ENCODE measurements at places on chromosomes 13 and 19.

- no peak for DNase-seq
Observed at GRCh38 chr19:5826531-5827341, 12.8 kb downstream of the FUT6 start.

DNA sequence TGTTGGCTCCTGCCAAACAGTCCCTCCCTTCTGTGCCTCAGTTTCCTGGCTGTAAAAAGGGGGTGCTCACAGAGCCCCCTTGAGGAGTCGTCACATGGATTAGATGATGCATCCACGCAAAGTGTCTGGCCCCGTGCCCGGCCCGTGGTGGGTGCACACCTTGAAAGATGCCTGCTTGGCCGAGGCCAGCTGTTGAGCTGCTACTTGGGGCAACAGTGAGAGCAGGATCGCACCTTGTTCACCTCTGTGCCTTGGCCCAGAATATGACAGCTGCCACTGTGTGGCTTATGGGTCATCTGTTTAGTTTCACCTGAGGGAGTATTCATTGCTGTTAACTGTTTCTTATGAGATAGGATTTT is 17.7 kb downstream of the CRTC1 start:
- DNase-seq, result no peak

- no peak for DNase-seq
Observed at GRCh38 chr13:38372820-38373383, 23.3 kb downstream of the UFM1 start.

GRCh38 chr13:113654591-113655345 is 3.2 kb downstream of the ATP4B start:
- no peak for DNase-seq

GRCh38 chr19:5398693-5399057 is 56.5 kb upstream of the ZNRF4 start:
- DNase-seq, result no peak

DNA sequence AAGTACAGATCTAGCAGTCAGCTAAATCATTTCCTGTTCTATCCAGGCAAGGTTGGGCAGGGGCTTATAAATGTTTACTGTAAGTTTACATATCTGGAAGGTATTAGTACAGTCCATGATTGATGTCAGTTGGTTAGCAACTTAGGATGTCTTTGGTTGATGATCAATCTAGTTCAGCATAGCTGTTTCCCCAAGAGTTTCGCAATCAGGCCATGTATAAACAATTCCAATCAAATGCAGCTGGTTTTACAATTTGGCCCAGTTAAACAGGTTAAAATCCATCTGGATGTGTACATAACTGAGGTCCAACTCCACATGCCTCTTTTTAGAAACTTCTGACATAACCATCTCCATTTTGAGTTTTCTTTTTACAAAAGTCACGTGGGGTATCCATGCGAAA is 6.9 kb downstream of the ZNF221 start:
- DNase-seq, result no peak

DNA sequence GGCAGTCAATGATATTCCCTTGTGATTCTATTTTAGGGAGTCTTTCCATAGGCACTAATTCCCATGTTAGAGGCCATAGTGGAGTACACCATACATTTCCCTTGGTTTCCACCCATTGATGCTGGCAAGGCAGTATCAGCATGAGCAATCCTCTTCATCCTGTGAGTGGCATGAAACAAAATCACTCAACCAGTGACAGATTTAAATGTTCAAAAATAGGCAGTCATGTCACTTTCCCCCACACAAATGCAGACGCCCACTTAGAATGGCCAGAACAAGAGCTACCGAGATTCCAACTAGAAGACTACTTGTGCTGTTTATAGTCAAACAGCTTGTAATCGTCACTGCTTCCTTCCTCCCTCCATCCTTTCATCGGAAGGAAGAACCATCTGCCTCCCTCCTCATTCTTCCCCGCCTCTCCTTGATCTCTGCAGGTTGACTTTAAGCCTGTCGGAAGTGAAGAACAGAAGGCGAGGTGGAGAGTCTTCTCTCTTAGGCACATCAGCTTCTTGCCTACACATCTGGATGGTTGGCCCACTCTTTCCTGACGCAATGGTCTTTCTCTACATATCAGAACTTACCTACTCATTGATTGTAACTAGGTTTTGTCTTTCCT is 22.6 kb downstream of the RASL11A start:
- no peak for DNase-seq

DNA sequence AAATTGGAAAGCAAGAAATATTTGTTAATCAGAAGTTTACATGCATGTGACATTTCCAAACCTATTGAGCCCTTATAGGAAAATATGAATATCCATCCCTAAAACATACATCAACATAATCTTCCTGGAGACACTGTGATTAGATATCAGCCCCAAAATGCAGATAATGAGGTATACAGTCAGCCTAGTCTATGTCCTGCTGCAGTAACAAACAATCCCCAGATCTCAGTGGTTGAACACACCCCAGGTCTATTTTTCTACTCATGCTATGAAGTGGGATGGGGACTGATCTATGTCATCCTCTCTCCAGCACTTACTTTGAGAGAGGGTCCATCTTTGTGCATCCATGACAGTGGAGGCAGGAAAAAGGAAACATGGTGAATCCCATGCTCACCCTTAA is 31.2 kb downstream of the CACNA1A start:
- no peak for DNase-seq
